CD8-positive, alpha-beta memory T cell (primary cell): ENCODE measurements at places on chromosomes 11 and 22.

- no peak for DNase-seq
Measured at GRCh38 chr22:46561435-46561905, 24.1 kb upstream of the CELSR1 start.

- DNase-seq: no peak
Measured at GRCh38 chr11:67250059-67251043, 15.9 kb upstream of the GRK2 start.

DNA sequence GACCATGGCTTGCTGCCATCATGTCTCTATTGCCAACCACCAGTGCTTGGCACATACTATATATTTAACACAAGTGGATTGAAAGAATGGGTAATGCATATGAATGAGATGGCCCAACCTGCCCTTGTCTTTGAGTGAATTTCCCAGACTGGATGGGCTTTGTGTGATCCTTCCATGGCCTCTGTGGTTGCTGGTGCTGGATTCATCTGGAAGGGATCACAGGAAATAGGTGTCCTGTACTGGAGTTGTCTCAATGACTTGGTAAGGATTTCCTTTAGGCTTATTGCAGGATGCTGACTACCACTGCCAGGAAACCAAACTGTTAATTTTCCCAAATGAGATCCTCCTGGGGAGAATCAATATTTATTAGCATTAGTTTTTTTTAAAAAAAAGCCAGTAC lies 328.6 kb downstream of the TMEM135 start:
- no peak for DNase-seq

- DNase-seq: no peak
Measured at GRCh38 chr11:12540075-12540680, 134.0 kb upstream of the TEAD1 start.

DNA sequence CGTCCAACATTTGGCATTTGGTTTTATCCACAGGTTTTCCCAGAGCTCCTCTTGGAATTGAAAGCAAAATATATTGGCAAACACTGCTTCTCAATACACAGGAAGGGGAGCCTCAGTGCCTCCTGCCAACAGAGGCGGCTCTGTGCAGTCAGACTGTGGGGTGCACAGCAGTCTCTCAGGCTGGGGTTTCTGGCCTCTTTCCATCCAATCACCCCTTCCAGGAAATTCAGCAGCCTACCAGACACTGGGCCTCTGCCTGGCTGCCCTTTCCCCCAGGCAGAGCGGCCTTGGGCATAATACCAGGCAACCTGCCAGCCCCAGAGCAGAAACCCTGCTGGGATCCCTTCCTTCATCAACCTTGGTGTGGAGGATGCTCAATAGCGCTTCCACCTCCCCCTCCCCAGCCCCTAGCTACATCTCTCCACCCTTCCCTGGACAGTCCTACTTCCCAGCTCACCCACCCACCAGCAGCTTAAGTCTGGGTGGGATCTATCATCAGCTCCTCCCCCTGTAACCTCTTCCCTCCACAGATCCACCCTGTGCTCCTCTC lies 17.8 kb upstream of the RAPSN start:
- DNase-seq: no peak

GRCh38 chr11:67194096-67194495 lies 72.2 kb upstream of the GRK2 start:
- no peak for DNase-seq

- no peak for DNase-seq
Measured at GRCh38 chr11:119896387-119897045, 167.5 kb upstream of the NECTIN1 start.
